DMS79 (cell line): ENCODE measurements at places on chromosomes 11 and 22.

DNA sequence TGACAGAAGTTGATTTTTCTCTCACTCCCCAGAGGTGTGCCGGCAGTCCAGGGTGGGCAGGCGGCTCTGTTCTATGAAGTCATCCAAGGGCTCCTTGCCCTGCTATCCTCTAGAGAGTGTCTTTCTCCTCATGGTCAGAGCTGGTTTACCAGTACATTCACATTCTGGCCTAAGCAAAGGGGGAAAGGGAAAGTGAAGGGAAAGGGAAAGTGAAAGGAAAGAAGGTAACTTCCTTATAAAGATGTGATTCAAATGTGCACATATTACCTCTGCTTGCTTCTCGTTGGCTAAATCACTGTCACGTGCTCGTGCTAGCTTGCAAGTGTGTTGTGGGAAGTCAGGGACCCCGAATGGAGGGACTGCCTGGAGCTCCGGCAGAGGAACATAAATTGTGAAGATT lies 2.9 kb upstream of the HTATIP2 start:
- DNase-seq, result no peak

DNA sequence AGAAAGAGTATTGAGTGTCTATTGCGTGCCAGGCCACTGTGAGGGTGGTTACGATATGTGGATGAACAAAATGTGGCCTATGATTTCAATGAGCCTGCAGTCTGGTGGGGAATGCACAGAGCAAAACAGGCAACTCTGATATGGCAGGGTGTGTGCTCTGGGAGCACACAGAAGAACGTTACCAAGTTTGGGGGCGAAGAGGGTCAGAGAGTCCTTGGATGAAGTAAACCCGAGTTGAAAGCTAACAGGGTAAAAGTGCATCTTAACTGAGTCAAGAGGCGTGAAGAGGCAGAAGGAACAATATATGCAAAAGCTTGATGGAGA lies 258 bp downstream of the CFAP68 start:
- DNase-seq, result no peak

DNA sequence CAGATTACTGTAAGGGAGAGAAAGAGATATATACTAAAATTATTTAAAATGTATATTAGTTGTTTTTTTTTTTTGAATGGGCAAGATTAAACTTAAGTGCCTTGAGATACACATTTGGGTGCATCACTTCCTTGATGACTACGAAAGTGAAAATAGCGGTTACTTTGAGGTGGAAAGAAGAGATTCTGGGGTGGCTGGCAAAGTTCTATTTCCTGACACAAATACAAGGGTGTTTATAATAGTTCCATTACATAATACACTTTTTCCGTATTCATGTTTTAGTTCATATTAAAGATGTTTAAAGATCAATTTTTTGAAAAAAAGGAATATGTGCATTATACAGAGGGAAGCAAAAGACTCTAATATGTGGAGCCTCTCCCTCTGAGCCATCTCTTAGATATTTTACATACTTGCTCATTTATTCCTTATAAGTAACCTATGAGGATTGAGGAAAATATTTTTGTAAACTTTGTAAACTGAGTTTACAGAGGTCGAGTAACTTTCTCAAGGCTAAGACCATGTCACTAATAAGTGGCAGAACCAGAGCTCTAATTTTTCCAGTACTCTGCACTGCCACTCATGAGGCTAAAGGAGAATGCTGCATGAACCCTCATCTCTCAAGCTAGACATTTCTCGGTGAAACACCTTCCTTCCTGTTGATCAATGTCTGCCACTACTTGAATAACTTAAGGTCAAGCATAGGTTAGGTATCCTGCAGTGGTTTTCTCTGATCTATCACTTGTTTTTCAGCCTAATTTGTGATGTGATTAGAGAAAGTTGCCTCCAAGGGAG lies 58.6 kb downstream of the DDIAS start:
- DNase-seq, result peak; percentile 50

DNA sequence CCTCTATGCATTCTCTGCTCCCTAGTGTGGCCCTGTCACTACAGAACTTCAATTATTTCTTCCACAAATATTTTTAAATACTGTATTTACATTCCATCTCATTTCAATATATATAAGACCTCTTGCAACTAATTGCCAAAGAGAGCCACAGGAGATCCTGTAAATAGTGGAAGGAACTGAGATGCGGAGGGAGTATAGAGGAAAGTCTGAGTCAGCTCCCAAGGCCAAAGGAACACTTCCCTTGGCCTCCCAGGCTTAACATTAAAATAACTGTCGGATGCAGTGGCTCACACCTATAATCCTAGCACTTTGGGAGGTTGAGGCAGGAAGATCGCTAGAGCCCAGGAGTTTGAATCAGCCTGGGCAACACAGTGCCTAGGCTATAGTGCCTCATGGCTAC lies 31.2 kb downstream of the RBFOX2 start:
- no peak for DNase-seq

DNA sequence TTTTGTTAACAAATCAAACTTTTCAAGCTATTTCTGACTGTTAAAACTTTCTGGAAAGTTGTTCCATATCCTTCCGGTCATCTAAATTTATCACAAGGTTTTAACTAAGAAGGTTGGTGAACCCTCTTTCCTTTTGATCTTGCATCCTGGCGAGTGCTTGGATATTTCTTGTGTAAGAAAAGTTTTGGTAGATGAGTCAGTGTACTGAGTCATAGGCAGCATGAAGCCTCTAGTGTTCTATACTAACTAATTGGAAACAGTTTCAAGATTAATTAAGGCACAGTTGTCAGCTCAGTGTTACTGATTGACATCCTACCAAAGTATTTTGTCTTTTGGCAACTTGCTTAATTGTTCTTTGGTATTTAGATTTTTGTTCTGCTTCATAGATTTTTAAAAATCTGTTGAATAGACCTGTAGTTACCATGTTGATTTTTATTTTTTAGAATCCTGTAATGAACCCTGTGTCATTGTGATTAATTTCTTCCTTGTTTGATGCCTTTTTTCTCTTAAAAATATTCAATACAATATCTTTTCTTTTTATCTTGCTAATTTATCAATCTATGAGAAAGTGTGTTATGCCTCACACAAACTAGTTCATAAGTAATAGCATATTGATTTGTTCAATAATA lies 38.0 kb downstream of the METTL15 start:
- DNase-seq, result no peak

DNA sequence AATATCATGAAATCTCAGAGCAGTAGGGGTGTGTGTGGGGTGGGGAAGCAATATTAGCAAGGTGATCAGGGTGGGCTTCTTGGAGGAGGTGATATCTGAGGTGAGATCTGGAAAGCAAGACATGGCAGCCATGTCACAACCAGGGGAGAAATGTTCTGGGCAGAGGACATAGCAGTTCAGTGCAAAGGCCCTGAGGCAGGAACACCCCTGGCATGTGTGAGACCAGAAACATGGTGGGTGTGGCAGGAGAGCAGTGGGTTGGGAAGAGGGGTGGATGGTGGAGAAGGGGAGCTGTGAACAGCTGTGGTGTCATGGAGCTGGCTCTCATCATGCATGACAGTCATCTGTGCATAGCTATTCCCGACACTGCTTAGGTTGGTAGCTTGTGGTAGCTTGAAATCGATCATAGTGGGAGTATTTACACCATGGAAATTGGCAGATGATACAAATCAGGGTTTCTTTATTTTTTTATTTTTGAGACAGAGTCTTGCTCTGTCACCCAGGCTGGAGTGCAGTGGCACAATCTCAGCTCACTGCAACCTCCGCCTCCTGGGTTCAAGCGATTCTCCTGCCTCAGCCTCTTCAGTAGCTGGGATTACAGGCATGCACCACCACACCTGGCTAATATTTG lies 17.9 kb upstream of the MPPED1 start:
- DNase-seq, result no peak

DNA sequence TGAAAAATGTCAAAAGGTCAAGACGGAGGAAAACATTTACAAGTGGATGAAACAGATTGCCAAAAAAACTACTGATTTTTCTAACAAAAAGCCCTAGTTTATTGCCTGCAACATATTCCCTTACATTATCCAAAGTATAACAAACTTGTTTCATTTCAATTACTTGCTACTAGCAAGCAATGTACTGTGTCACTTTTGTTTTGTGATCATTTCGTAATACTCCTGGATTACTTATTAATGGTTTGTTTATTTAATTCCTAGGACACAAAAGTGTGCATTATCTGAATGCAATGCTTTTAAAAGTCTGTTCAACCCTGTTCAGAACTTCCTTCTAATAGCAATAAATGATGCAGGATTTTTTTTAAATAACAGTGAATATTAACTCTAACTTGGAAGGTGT lies 50.9 kb downstream of the CCDC34 start:
- DNase-seq, result no peak

DNA sequence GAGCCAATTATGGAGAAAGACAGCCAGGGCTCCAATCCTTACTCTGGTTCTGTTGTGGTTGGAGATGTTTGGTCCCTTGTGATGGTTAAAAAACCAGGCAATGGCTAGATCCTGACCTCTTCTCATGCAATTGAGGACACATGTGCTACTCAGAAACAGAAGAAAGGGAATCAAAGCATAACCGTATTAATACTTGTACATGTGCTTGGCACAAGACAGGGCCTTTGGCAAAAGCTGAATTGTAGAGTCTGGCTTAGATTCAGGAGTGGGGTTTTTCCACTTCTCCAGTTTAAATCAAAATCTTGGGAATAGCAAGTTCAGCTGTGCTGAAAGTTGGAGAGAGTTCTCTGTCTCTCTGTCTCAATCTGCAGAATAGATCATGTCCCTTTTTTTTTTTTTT lies 80.1 kb upstream of the E2F8 start:
- DNase-seq, result no peak

DNA sequence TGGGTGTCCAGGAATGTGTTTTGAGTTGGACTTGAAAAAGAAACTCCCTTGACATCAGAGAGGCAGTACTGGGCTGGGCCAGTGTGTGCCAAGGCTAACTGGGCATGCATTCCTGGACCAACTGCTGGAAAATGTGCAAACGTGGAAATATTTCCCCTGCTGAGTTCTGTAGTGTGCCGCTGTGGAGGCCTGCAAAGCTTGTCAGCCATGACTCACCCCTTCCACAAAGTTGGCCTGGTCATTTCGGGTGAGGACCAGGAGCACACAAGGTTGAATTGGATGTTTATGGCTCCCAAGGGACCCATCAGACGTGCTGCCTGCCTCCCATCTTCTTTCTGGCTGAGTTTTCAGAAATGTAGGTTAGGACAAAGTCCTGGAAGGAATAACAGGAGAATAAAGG lies 513.1 kb downstream of the MIAT start:
- DNase-seq, result no peak

- no peak for DNase-seq
These were observed 11.2 kb downstream of the CRYBB1 start for GRCh38 chr22:26606611-26607010.

GRCh38 chr11:60334005-60334620 lies 7.1 kb downstream of the MS4A6E start:
- DNase-seq, result peak; percentile 6

DNA sequence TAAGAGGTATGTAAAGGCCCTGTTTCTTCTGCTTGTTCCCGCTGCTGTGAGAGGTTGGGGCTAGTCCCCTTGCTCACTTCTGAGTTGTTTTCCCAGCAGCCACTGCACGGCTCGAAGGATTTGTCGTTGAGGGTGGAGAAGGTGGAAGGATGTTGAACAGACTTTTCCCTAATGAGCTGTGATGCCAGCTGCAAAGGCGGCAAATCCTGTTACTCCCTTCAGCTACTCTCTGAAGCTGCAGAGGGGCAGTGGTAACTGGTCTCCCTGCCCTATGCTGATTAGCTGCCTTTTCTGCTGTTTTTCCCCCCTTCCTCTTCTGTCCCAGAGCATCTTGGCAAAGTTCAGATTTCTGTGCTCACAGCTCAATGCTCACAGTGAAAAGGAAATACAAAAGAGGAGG lies 90.4 kb upstream of the SLC25A18 start:
- no peak for DNase-seq

DNA sequence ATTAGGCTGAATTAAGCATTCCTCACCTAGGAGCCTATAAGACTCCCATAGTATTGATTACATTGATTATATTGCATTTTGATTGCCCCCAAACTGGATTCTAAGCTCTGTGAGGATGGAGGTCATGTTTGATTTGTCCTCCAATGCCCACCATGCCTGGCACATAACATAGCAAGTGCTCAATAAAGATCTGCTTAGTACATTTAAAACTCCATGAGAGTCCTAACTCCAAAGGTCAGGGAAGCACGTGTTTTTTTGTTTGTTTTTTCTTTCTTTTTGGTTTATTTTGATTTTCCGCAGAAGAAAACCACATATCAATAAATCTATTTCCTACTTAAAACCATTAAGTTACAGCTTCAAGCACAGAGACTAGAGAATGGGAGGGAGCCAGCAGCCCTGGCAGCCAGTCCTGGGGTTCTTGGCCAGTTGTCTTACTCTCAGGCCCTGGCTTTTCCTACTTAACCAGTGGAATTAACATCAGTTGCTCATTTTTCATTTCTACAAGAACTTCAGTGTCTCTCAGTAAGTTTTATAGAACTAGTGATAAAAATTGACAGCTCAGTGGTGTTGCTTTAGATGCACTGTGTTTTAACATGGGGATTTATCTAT lies 429.9 kb upstream of the CCDC90B start:
- DNase-seq, result no peak

DNA sequence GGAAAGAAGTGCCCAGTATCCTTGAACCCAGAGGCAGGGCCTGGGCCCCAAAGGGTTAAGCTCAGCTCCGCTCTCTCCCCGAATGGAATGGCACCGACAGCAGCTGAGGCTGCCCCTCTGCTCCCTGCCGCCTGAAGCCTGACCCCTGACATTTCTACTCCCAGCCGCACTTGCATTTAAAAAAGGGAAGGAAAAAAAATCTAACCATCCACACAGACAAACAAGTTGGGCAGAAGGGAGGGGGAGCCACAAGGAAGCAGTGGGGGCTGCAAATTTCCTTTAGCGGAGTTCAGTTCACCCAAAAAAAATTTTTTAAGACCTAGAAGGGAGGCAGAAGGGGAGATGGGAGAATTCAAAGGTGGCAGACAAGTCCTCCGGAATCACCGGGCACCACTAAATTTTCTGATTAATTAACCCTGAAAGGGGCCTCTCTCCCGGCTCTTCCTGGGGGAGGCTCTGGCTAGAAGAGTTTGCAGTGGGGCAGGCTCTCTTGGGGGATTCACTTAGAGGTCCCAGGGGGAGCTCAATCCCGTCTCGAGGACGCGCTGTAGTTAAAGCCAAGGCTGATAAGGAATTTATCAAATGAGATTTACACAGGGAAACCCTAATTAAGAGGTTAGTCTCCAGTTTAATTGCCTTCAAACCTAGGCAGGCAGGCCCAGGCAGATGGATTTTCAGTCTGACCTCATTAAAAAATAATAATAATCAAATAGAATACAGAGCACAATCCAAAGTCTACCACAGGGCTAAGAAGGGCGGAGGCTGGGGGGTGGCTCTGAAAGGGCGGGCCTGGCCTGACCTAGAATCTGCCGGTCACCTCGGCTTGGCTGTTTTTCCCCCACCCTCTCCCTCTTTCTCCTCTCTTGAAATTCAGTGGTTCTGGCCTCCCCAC lies 25.6 kb downstream of the MN1 start:
- DNase-seq, result no peak

- DNase-seq, result no peak
These were observed 12.2 kb downstream of the USP2 start for GRCh38 chr11:119369132-119369925.

DNA sequence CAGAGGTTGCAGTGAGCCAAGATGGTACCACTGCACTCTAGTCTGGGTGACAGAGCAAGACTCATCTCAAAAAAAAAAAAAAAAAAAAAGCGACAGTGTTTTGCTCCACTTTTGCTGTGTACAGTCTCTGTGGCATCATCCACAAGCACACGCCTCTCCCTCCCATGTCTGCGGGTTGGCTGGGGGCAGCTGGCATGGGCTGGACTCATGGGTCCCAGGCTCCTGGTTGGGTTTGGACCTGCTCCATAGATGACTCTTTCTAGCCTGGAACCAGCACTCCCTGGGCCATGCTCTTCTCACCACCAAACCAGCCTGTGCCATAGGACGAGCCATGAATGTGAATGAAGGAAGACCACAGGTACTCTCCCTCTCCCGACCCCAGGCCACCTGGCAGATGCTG lies 7.9 kb upstream of the WNT11 start:
- DNase-seq, result no peak
